NCI-H1417 treated with DMSO at 0.1 percent for 48 hours (cell line): ENCODE measurements at places on chromosomes 1 and 21.

DNA sequence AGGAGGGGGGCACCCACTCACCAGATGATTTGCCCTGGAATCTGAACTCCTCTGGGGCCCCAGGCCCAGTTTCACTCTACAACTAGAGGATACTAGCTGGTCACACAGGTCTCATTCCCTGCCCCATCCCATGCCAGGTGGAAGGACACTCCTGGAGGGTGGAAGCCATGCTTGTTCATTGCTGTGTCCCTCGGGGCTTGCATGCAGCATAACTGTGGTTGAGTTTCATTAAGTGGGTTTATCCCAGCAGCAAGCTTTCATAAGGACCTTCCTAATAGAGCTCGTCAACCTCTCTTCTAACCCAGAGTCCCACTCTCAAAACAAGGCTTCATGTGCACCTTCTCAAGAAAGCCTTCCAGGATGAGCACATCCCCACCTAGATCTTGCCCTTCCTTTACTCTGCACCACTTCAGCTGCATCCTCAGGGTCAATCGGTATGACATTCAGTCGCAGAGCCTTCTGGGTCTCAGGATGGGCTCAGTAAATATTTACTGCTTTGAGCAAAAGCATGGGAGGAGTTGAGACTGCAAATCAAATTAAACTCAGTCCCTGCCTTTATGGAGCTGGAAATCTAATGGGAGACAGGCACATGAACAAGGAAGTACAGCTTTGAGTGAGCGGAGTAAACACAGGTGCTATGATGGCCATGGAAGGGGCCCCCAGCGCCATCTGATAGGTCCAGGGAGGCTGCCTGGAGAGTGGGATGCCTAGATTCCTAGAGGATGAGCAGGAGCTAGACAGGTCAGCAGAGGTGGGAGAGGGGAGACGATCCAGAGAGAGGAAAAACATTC, 32.3 kb downstream of the LAMB3 start:
- DNase-seq, result no peak

- no peak for DNase-seq
Observed at GRCh38 chr1:15051882-15052528, 101.5 kb upstream of the TMEM51 start.

DNA sequence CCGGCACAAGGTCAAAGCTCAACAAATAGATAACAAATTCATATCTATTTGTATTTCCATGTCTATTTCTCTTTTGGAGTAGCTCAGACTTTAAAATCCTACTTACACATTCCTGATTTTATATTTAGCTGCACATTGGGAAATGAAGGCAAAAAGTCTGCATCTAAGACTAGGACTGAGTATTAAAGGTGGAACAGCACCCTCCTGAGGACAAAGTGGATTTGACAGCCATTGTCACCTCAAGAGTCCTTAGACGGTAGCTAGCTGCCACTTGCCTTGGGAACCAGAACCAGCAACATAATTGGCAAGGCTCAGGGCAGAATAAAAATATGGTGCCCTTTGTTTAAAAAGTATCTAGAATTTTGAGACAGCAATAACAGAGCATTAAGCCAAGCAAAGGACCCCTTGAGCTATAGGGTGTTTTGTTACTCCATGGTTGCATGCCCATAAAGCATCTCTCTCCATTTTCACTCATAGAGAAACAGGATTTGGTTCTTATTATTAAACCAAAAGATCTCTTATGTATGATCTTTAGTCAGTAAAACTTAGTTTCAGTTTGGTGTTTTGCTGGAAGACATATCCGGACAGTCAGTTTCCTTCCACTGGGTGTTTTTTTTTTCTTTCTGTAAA, 30.0 kb upstream of the SGIP1 start:
- DNase-seq, result no peak

- no peak for DNase-seq
Observed at GRCh38 chr1:53517109-53517508, 57.9 kb downstream of the DMRTB1 start.

- no peak for DNase-seq
Observed at GRCh38 chr1:224377676-224378006, 21.0 kb downstream of the CNIH4 start.

DNA sequence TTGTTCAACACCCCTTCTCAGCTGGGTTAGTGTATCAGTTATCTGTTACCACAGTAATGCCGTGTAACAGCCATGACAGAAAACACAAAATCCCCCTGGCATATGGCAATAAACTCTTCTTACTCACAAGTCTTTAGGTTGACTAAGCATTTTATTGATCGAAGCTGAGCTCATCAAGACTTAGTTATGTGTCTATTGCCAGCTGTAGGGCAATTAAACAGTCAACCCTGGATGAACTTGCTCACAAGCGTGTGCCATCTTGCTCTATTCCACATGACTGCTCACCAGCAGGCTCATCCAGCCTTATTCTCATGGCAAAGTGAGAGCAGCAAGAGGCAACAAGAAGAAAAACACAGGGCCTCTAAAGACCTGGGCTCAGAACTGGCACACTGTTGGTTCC, 333.8 kb upstream of the PTBP2 start:
- no peak for DNase-seq

DNA sequence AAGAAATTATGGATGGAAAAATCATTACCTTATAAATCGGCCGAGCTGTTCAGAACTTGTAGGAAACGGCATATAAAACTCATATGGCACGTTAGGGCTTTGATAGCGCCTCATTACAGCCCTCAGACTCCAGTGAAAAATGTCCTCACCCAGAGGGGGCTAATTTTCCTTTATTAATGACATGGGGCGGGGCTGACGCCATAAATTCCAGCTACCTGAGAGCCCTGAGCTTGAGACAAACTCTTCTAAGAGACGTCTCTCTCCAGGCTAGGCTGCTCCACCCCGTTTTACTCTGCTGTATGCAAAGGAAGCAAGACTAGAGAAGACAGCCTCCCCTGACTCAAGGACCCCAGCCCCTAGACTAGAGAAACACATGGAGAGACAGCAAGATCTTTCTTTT, 149.4 kb downstream of the TRABD2B start:
- DNase-seq, result no peak

GRCh38 chr1:28273216-28273860, 14.0 kb downstream of the SESN2 start:
- no peak for DNase-seq

DNA sequence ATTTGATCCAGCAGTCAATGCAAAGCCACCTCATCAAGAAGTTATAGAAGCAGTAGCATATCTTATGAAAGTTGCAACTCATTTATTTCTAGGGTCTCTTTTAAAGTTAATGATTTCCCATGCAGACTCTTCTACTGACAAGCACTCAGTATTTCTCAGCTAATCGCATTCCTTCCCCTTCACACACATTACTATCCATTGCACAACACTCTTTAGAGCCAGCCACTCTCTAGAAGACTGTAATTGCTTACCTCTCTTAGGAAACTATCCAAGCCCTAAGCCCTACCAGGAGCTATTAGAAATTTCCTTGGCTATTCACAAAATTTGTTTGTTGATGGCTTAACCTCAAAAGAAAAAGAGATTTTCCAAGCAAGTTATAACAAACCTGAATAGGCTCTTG, 106.0 kb downstream of the ADAMTS1 start:
- DNase-seq, result no peak

GRCh38 chr1:236875975-236876374, 80.9 kb downstream of the MTR start:
- DNase-seq, result no peak

DNA sequence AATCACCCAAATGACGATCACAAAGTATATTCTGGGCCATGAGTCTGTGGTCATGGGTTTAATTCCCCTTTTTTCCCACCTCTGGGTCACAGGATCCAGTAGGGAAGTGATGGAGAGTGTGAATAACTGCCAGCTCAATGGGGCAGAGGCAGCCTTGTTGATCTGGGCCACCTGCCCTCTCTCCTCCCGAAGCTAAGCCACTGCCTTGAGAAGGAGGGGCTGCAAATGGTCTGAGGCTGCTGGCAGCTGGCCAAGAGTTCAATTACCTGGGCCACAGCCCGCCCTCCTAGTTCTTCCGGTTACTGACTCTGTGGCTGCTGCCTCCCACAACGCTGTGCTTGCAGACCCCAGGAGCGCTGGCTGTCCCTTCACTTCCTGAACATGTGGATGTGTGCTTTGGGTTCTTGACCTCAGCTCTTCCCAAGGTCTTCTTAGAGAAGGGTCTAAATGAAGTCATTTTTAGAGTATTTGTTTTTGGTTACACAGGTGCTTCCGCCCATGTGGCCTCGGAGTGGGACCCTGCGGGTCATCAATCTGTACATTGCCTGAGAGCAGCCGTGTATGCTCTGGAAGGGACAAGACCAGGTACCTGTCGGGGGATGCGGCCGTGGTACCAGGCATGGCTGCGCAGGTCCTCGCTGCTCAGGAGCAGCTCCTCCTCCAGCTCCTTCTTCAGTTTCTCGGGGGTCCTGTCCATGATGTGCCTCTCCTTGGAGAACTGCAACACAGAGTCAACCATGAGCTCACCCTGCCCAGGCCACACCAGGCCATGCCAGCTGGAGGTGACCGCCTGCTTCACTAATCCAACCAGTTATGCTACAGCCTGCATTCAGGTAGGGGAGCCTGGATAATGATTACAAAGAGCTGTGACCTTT, 89.7 kb downstream of the BCAR3 start:
- peak; percentile 90 for DNase-seq

- peak; percentile 57 for DNase-seq
Observed at GRCh38 chr21:23837564-23837963, 1769.7 kb downstream of the MRPL39 start.

GRCh38 chr1:2350501-2350900, 40.9 kb downstream of the MORN1 start:
- DNase-seq, result no peak

- no peak for DNase-seq
Observed at GRCh38 chr1:8437347-8437746, 119.4 kb downstream of the SLC45A1 start.

- DNase-seq, result no peak
Observed at GRCh38 chr1:56671542-56671941, 26.4 kb downstream of the PRKAA2 start.

- no peak for DNase-seq
Observed at GRCh38 chr1:25486602-25487001, 55.9 kb downstream of the MACO1 start.

GRCh38 chr1:219791766-219792165, 136.6 kb downstream of the SLC30A10 start:
- DNase-seq, result no peak

DNA sequence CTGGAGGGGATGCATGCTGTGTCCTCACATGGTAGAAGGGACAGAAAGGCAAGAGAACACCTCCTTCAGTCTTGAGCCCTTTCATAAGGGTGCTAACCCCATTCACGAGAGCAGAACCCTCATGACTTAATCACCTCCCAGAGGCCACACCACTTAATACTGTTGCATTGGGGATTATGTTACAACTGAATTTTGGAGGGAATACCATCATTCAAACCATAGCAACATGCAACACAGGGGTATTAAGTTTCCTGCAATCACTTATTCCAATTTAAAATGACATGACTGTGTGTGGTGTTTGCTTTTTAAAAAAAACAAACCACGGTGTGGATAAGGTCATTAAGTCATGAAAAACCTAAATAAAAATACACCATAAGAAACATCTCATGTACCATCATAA, 3.1 kb upstream of the LIN9 start:
- no peak for DNase-seq
